Stimulated activated CD4-positive, alpha-beta T cell treated with anti-CD3 and anti-CD28 coated beads, TNF-alpha, amount 100 ng/mL, for 24 hours (primary cell): ENCODE measurements at places on chromosomes 6 and 20.

DNA sequence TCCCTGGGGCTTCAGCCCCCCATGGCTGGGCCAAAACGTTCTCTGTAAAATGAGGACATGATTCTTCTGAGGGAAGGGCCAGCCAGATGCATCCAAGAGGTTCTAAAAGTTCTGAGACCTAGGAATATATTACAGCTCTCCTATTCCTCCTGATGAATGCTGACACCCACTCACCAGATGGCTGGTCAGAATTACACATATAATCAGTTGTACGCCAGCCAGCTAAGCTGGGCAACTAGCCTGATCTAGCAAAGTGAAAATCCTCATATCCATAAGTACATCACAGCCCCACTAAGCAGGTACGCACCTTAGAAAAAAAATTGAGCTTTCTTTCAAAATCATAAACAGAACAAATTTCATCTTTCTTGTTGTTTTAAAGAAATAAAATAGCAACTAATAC, 34.8 kb downstream of the C6orf118 start:
- no peak for DNase-seq

GRCh38 chr6:127576874-127577273, at the start of gene C6orf58:
Gene C6orf58 (plus strand): TSS chr6:127577174. CDS start chr6:127577186, 12 bp downstream.
- DNase-seq, result no peak

- DNase-seq, result no peak
Measured at GRCh38 chr6:151917531-151918329, 110.2 kb downstream of the ESR1 start.

DNA sequence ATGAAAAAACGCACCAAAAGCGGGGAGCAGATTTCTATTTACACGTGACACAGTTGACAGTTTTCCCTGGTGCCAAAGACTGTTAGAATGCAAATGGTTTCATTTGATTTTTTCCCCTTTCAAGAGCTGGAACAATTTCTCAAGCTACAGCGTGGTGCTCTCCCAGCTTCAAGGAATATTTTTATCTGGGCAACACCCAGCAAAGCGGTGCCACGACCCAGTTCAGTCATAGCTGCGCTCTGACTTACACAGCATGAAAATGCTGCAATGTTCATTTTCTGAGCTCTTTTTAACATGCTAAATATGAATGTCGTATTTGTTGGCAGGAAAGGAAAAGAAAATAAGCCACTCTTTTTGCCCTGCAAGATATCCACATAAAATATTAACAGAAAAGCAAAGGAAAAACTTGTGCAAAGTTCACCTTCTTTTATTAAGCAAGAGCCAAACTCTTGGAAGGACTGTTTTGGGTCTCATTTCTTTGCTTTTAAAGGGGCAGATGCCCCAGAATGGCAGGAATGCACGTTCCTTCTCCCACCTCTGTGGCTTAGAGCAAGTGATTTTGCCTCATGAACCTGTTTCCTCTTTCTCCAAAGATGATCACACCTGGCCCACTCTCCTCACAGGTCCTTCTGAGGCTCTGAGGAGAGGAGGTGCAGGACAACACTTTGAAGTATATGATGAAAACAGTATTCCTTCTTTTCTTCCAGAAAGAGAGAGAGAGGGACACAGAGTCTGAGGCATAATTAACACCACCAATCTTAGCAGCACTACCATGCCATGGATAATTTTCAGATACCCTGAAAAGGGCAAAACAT, 47.0 kb downstream of the TTI1 start:
- DNase-seq, result no peak

DNA sequence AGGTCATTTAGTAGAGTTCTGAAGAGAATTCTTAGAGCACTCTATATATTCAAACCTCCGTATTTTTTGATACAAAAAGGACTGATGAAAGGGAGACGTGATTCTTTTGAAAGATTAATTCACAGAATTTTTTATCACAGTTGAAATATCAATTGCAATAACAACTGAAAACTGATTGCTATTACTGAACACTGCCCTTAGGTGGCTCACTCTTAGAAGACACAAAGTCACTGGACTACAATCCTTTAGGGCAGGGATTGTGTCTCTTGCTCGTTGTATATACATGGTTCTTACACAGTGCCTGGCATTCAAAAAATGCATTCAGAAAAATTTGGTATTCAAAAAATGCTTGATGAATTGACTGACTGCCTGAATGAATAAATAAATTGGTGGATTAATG, 17.1 kb upstream of the CALHM6 start:
- DNase-seq, result no peak

DNA sequence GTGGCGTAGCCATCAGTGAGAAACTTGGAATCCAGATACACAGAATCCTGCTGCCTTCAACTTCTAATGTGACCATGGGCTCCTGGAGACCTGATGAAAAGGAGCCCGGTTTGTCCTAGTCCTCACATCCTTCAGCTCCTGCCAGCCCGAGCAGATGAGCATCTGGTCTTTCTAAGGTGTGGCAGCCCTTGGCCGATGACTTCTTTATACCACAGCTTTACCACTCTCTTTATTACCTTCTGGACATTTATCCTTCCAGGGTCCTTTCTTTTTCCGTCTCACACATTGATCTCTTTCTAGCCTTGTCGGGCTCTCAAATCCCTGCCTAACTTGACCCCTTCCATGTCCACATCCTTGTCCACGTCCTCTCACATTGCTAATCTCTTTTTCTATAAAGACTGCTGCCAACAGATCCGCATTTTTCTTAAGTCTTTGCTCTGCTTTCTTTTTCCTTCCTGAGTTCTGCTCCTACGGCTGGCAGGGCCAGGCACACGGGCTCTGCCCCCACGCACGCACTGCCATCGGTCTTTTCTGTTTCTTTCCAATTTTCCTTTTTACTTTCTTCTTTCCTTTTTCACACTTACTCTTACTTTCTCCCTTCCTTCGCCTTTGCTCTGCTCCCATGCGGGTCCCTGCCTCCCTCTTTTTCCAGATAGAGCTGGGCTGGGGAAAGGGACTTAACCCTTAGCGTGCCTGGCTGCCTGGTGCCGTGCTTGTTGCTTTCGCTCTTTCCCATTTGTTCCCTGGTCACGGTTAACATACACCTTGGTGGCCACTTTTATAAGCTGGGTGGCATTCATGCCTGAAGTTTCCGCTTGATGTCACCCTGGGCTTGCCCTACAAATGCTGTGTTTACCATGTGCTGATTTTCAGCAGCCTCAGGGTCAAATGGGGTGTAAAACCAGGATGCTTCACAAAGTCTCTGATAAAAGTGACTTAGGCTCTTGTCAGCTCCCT, 9.4 kb upstream of the GMPR start:
- no peak for DNase-seq

GRCh38 chr6:161727083-161727833, 453.4 kb upstream of the AGPAT4 start:
- no peak for DNase-seq

- no peak for DNase-seq
Measured at GRCh38 chr20:51616060-51616459, 73.5 kb upstream of the NFATC2 start.

GRCh38 chr6:163715846-163716245, 301.3 kb downstream of the QKI start:
- no peak for DNase-seq

GRCh38 chr20:19253316-19253715, 40.9 kb downstream of the SLC24A3 start:
- DNase-seq, result no peak

- DNase-seq, result no peak
Measured at GRCh38 chr6:144993870-144994269, 708.7 kb downstream of the UTRN start.

DNA sequence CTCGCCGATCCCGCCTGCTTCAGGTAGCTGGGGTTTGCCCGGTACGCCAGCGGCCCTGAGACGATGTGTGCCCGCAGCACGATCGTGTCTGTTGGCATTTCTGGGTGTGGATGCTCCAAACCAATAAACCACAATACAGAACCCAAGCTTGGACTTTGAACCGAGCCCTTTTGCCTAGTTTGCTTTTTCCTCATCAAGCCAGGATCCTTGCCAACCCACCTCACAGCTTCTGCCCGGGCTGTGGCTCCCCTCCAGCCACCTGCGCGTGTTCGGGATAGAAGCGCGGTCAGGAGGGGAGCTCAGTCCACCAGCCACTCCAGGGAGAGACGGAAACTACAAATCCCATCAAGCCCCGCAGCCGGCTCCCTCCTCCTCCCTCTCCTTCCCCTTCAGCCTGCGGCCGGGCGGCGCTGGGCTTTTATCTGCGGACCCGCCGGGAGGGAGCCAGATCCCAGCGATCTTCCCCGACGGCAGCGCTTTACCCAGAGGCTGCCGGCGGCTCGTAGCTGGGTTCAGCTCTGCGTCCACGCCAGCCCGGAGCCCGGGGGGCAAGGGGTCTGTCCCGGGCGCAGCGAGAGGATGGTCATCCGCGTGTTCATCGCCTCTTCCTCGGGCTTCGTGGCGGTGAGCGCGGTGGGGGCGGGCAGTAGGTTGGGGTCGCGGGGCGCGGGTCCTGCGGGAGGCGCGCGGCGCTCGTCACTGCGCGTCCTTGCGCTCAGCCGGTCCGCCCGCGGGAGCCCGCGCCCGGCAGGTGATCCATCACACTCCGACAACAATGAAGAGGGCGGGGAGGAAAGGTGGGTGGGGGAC, at the start of gene SH3BGRL2:
TSS of gene SH3BGRL2 (plus strand) at position 447 of the 810 bp plus-strand sequence. CDS start at position 580, 133 bp downstream.
- no peak for DNase-seq

DNA sequence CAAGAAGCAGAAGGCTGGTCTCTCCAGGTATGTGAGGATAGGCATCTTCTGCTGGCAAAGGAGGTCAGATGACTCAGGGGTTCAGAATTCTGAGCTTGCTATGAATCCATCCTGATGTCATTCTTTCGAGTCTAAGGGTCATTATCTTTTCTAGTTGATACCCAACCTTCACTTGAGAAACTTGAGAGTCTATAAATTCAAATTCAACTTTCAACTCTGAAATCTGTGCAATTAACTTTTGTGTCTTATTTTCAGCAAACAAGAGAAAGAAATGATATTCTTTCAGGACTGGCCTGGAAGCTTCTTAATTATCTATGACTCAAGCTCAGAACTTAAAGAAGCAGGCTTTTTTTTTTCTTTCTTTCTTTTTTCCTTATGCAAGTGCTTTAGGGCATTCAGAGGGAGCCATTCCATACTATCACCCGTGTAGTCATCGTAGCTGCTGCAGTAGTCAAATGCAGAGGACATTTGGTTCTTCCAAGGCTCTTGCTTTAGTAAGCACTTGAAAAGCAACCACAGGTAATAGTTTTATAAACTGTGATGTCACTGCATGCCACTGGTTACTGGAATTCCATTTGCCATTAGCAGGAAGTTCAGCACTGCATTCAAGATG, 93.0 kb downstream of the ADTRP start:
- DNase-seq, result no peak
